ENCODE measurements at places on chromosomes 4 and X. TPM values are rescaled to one million over a fixed set of nuclear protein-coding genes. Genes with fewer than 3 reads are reported as not detected.

The MUC7 gene
- not detected for total RNA-seq

The ANOS1 gene
- total RNA-seq, result 2.9 TPM

The ANTXR2 gene
- total RNA-seq, result 163 TPM

The KLHL4 gene
- total RNA-seq, result 1.9 TPM

The TEX11 gene
- 0.14 TPM for total RNA-seq

GRCh38 chr4:163404580-163404979, 60.9 kb downstream of the NPY5R start:
- no peak for DNase-seq

GRCh38 chr4:12791536-12791935, 692.6 kb downstream of the RAB28 start:
- DNase-seq, result no peak

DNA sequence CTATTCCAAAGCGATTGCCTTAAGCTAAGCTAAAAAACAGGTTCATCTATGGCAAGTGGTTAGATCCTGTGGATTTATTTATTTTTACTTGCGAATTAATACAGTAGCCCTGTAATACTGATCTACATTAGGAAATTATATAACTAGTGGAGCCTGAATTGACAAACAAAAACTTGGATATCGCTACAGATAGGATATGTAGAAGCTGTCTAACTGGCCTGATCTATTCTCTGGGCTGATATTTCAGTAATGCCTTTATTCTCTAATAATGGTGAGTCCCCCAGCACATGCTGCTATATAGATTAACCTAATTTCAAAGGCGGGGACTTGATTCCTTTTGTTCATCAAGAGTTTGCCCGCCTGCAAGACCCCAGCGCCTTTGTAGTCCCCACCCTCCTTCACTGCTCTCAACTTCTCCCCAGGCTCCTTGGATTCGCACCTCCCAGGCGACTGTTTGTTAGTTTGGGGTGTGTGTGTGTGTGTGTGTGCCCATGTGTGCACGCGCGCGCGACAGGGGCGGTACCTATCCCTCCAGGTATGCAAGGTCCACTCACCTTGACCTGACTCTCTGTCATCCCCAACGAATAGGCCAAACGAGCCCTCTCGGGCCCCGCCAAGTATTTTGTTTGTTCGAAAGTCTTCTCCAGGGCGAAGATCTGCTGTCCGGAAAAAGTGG, 3.8 kb downstream of the NKX6-1 start:
- DNase-seq, result no peak

DNA sequence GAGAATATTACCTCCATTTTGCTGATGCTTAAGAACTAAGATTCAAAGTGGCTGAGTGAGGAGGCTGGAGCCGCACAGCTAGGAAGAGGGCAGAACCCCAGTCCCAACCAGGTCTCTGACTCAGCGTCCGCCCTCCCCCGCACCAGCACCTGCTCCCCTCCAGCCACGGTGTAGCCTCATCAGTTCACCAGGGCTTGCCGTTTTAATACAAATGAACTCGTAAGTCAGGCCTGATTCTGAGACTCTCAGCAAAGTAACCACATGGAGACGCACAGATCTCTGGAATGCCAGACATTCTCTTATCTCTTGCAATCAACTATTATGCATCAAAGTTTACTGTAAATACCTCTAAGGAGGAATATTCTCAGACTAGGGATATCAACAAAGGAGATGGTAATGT, 52.4 kb downstream of the ENPP6 start:
- DNase-seq, result no peak

- no peak for DNase-seq
Measured at GRCh38 chrX:22963196-22963595, 36.6 kb upstream of the DDX53 start.

Measured in mucosa of gallbladder (tissue), 1 donor.